ENCODE measurements at places on chromosomes 2 and 18.
A peak's percentile ranks its signal among the peaks of the same experiment; 100 is the strongest.

DNA sequence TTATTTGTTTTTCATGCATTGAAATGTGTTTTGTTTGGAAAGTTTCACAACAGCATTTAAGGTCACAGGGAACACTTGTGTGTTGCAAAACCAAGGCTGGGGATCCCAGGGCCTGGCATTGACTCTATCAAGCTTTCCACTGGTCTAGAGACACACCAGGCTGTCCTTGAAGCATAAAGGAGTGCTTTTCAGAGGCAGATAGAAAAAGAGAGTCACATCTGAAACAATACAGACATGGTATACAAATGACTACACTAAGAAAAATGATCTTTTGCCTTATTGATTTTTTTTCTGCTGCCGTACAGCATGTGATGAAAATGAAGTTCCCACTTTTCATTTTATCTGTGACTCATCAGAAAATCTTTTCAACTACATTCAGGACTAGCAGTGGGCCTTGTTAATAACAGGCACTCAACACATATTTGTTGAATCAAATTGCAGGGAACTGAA, 61.9 kb upstream of the ZCCHC2 start:
- no peak for DNase-seq

DNA sequence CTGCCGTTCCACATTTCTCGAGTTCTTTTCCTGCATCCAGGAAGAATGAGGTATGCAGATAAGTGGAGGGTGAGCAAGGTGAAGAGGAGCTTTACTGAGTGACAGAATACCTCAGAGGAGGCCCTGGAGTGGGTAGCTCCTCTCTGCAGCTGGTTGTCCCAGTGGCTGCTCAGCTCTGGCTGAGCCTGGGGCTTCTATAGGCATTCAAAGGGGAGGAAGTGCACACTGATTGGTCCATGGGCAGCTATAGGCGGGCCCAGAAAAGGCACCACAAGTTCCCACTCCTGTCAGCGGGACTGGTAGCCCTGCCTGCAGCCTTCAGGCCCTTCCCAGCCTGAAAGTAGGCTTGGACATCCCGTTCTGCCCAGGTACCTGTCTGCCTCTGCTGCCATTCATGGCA, 94.7 kb downstream of the DOK6 start:
- no peak for DNase-seq

DNA sequence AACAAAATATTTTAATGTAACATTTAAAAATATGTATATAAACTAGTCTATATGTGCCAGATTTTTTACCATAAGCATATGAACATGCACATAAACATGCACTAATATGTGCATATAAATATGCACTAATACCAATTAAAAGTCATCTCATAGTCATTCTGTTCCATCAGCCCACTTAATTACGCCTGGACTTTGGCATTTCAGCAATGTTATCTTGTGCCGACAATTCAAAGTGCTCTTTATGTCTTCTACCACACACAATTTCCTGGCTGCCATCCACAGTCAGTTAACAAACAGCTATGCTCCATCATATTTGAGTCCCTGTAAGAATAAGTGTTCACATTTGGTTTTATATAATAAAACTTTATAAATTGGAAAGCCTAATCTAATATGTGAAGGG, 92.6 kb upstream of the TSPYL6 start:
- DNase-seq, result no peak

DNA sequence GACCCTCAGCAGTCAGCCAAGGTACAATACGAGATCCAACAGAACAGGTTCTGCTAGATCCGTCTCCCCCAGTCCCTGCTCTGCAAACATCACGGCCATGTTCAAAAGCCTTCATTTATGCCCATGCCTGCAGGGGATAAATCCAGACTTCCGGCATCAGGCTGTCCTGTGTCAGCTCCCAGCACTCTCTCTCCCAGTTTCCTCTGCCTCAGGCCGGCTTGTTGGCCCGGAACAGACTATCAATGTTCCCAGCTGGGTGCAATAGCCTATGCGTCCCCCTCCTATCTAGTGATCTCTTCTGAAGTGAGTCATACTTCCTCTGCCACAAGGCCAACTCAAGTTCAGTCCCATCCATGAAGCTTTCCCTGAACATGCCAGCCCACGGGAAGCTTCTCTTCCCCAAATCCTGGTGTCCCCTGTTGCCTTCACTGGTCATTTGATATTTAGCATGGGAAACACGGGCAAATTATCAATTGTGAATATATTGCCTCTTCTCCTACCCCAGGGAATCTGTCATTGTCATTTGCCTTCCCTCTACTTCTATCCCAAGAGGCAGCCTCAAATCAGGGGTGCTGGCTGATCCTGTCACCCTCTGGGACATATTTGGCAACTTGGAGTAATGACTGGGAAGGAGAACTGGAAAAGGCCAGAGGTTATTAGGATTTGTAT, 51.1 kb downstream of the CAPN13 start:
- no peak for DNase-seq

GRCh38 chr2:18336975-18337374, 223.5 kb downstream of the RDH14 start:
- DNase-seq, result no peak

DNA sequence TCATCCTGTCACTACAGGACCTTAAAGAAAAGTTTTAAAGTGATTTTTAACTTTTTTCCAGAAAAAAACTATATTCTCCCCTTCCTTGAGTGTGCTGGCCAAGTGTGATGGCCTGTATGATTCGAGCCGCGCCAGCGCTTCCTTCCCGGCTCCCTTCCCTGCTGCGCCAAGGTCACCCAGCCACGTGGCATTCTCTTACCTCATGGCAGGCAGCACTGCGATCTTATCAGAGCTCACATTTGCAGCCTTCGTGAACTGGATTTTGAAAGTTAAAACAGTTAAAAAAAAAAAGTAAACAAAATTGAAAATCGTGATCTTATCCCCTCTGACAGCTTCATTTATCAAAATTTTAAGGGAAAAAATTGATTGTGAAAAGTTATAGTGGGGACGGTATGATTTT, 279.8 kb downstream of the PTGR3 start:
- DNase-seq, result no peak

GRCh38 chr18:22226801-22227200, 57.4 kb downstream of the GATA6 start:
- no peak for DNase-seq

- no peak for DNase-seq
Observed at GRCh38 chr18:3060667-3061580, 48.0 kb upstream of the LPIN2 start.

DNA sequence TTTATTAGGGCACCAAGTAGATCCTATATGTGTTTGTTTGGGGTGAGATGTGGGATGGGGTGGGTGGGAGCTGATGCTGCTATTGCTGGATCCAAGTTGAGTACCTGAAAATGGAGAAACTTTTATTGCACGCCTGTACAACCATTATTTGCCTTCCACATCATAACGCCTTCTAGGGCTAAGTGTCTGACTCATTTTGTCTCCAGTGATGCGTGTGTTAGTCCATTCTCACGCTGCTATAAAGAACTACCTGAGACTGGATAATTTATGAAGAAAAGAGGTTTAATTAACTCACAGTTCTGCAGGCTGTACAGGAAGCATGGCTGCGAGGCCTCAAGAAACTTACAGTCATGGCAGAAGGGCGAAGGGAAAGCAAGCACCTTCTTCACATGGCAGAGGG, 58.2 kb downstream of the KDM3A start:
- DNase-seq, result no peak

GRCh38 chr2:177783835-177784744, 288.5 kb downstream of the PDE11A start:
- DNase-seq, result no peak

DNA sequence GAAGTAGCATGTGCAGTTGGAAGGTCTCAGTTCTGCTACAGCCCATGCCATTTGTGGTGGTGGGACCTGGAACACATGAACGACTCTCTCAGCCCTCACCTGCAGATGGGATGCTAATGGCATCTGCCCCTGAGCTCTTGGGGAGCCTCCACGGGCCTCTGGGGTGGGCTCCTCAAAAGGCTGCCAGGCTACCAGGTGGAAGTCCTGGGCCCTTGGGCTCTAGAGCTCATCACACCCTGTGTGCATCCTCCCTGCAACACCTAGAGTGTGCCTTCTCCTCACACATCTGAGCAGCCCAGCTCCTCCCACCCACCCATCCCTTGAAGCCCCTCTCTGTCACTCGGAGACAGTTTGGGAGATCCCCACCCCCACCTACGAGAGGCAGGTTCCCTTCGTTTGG, 231.8 kb upstream of the MYT1L start:
- no peak for DNase-seq

- no peak for DNase-seq
Observed at GRCh38 chr2:96188821-96189526, 19.7 kb downstream of the STARD7 start.

GRCh38 chr18:58338961-58339592, 289.8 kb downstream of the ALPK2 start:
- DNase-seq, result peak; percentile 62

Measured in NCI-H2107 (cell line).